ENCODE measurements at places on chromosomes 4 and X.

GRCh38 chr4:105605493-105605892, 53.1 kb downstream of the ARHGEF38 start:
- no peak for DNase-seq

GRCh38 chr4:56973336-56973735, 4.1 kb downstream of the NOA1 start:
- DNase-seq = no peak

DNA sequence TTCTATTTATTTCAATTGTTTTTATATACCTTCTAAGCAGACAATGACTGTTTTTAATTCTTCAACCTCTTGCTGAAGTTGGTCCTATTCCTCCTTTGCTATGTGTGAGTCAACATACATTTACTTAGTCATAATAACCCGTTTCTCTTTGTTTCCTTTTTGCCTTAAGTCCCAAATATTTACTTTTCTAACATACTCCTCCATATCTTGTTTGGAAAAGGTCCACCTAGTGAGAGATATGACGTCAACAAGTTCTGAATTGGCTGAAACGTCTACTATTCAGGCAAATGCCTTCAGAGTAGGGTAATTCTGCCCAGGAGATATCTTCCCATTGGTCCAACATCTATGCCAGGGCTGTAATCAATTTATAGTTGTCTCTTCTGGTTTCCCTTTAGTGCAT, 179.3 kb upstream of the GEMIN8 start:
- no peak for DNase-seq

DNA sequence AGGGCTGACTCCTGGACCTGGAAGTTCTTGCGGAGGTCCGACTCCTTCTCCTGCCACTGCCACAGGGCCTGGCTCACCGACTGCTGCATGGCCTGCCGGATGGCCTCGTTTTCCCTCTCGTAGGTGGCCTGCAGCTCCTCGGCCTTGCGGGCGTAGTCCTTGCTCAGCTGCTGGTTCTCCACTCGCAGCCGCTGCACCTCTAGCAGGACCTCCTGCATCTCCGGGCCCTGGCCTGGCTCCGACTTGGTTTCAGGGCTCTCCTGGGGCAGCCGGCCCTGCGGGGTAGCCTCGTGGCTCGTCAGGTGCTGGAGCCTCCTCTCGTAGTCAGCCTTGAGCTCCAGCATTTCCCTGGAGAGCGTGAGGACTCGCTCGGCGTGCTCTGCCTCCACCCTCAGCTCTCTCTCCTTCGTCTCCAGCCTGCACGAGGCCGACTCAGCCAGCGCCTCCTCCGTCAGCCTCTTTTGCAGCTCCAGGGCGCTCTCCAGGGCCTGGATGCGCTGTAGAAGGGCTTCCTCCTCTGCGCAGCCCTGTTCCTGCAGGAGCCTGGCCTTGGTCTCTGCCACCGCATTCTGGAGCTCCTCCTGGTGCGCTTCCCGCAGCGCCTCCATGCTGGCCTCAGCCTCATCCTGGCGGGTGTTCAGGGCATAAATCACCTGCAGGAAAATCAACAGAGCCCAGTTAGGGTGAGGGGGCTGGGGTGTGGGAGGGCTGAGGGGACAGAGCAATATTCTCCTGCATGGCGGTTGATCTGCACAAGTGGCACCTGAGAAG, 72.2 kb downstream of the FAM184B start:
- DNase-seq = no peak

- DNase-seq = no peak
These were observed 567.4 kb upstream of the GALNT7 start for GRCh38 chr4:172601195-172601594.

DNA sequence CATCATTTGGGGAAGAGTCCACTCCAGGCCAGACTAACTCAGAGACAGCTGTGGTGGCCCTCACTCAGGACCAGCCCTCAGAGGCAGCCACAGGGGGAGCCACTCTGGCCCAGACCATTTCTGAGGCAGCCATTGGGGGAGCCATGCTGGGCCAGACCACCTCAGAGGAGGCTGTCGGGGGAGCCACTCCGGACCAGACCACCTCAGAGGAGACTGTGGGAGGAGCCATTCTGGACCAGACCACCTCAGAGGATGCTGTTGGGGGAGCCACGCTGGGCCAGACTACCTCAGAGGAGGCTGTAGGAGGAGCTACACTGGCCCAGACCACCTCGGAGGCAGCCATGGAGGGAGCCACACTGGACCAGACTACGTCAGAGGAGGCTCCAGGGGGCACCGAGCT, 3.3 kb upstream of the ERAS start:
- DNase-seq = no peak

DNA sequence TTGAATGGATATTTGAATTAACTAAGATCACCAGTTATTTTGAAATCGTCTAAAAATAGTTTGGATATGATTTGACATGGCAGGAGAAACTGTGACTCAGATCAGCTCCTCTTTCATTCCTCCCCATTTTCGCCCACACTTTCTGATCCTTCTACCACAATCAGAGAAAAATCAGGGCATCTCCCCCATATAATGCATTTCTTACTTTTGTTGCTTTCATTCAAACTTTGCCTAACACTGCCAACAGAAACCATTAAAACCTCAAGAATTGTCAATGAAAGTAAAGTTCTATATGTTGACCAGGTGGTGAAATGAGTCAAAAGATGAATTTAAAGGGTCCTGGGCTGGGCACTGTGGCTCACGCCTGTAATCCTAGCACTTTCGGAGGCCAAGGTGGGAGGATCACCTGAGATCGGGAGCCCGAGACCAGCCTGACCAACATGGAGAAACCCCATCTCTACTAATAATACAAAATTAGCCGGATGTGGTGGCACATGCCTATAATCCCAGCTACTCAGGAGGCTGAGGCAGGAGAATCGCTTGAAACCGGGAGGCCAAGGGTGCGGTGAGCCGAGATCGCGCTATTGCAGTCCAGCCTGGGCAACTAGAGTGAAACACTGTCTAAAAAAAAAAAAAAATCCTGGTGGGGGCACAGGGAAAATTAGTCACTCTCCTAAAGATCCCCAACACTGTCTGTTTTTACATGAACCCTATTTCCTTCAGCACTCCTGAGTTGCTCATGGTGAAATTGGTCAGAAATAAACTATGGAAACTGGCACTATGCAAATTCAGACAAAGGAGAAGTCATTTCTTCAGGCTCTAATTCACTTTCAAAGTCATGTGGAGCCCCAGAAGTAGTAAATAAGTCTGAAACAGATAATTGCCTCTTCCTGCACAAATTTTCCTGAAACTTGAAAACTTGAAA, 122.8 kb upstream of the NOCT start:
- no peak for DNase-seq

DNA sequence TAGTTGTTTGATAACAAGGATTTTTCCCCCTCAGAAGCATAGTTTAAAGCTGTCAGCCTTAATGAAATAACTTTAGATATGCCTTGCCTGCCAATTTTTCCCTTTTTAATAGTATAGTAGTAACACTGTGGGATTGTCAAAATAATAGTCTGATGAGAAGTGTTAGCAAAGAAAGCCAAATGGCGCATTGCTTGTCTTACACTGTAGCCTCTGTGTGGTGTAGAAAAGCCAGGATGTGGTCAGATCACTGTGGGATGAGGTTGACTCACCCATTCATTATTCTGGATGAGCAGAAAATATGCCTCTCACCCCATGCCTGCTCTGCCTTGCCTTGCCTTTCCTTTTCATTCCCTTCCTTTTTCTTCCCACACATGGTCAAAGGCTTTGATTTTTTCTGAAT, 257.8 kb upstream of the NRK start:
- no peak for DNase-seq

Data from urinary bladder (tissue), 4 donors.